ENCODE measurements at places on chromosomes 4 and X.

- no peak for DNase-seq
Measured at GRCh38 chrX:105463473-105463872, 243.0 kb upstream of the TEX13A start.

DNA sequence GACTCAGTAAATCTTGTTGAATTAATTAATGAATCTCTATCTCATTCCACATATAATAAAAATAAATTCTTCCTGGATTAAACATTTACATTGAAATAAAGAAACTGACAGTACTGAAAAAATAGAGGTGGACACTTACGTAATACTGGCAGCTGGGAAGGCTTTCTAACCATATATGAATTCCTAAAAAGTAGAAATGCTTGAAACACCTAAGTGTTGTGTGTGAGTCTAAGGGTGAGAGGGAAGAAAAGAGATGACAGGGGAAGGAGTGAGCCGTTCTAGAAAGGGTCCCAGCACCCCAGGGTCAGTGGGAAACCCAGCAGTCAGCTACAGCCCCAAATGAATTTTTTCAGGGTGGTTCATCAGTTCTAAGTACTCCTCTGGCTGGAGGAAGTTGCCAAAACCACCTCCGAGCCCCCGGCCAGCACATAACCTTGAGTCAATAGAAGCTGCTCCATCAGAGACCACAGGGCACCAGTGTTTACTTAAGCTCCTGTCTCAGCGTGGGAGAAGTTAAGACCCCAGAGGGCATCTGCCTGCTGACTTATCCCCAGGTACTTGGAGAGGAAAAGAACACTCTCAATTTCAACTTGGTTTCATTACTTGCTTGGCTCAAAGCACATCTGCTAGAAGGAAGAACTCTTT, 18.3 kb downstream of the GAB3 start:
- no peak for DNase-seq

DNA sequence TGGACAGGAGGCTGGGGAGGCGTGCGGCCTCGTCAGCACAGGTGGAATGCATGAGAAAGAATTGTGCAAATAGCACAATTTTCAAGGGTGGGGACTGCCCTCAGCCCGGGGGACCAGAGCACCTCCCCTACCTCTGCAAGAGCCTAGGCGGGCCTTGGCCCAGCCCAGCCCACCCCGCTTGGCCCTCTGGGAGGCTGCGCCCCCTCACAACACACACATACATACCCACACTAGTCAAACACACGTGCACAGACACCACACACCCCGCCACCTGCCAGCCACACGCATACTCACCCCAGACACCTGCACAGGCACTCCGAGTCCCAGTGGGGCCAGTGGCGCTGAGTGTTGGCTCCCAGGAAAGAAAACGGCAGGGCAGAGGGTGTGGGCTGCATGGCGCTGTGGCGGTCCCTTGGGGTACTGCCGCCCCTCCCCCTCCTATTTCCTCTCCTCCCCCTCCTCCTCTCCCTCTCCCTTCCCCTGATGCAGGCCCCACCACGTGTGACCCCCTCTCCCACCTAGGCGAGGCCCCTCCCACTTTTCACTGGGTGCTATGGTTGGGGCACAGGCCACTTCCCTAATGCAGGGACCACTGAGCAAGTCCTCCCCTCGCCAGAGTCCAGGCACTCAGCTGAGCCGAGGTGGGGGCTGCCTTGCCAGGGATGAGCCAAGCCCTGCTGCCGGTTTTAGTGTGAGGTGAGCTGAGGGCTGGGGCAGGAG, 84.5 kb downstream of the FAM53A start:
- no peak for DNase-seq

GRCh38 chr4:2689825-2690700, 66.1 kb downstream of the TNIP2 start:
- no peak for DNase-seq

DNA sequence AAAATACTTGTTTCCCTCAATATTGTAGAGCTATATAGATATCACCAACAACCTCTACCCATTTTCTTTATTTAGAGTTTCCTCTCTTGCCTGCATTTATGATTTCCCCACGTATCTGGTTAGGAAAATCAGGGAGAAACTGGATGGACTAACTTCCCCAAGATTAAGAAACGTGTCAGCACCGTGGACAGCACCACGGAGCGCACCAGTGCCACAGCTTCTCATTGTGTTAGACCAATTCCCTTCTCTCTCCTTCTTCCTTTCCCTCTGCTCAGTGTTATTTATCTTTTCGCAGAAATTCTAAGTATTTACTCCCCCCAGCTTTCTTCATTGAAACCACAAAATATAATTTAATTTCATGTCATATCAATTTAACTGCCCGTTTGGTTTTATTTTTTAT, 568.6 kb upstream of the BOD1L1 start:
- peak; percentile 53 for DNase-seq

GRCh38 chr4:76012388-76012801, 5.1 kb upstream of the CXCL9 start:
- DNase-seq = no peak

GRCh38 chrX:9557091-9557490, 92.2 kb downstream of the TBL1X start:
- no peak for DNase-seq

GRCh38 chr4:2273657-2274319, 11.9 kb upstream of the MXD4 start:
- DNase-seq = no peak

GRCh38 chrX:20729416-20729815, 462.7 kb upstream of the RPS6KA3 start:
- peak; percentile 42 for DNase-seq

GRCh38 chr4:141658309-141658708, 21.9 kb downstream of the IL15 start:
- DNase-seq = no peak

- DNase-seq = no peak
Measured at GRCh38 chrX:8887004-8887403, 85.8 kb upstream of the FAM9A start.

GRCh38 chrX:116657071-116657470, 194.3 kb upstream of the CT83 start:
- no peak for DNase-seq

DNA sequence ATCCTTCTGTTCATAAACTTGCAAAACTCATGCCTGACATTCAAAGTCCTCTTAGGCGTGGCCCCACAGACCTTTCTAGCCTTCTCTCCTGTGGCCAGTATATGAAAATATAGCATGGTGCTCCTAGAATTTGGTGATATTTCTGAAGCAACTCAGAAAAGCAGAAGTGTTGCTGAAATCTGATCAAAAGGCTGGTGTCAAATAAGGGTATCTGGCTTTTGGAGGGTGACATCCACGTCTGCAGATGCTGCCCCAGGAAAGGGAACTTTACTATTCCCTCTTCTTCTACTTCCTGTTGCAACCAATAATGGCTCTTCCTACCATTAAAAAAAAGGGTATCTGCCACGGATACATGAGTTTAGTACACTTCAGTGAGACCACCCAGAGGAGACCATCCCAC, 83.9 kb upstream of the RPS6KA3 start:
- no peak for DNase-seq
